ENCODE measurements at places on chromosomes 1 and 21.

DNA sequence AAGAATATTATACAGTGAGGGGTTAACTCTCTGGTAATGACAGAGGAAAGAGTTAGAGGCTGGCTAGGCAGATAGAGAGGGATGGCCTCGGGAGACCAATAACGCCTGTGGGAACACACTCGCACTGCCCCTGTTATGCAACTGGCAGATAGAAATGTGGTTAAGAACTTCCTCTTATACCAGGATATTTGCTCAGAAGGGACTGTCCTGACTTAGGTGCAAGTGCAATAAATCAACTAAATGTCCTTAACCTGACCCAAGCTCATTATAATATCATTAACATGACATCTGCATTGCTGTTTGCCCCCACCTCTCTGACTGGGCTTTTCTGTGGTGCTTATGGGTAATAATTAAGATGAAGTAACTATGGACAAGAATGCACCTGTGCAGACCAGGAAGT is 1518.0 kb downstream of the NCAM2 start:
- DNase-seq = no peak

GRCh38 chr1:43938892-43939587 is 5.4 kb downstream of the ARTN start:
- no peak for DNase-seq

DNA sequence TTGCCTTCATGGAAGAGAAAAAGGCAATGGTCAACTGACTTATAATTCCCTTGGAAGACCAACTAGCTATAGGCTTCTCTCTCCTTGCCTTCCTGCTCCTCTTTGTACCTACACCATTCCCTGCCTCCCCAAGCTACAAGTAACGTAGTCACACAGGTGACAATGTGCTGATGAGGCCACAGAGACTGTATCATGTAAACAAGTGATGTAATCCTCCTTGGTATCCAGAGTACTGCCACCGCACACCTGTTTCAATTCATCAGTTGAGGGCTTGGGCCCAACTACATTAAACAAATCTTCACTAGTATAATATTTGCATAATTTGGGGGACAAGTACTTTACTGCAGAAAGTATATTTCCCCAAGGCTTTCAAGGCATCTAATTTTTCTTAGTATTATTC is 76.4 kb upstream of the SCYL3 start:
- DNase-seq = no peak

GRCh38 chr1:219913005-219913770 is 15.2 kb downstream of the SLC30A10 start:
- DNase-seq = no peak

GRCh38 chr1:113893267-113893666 is 5.9 kb upstream of the BCL2L15 start:
- DNase-seq = no peak

- no peak for DNase-seq
Measured at GRCh38 chr1:75630998-75631397, 20.1 kb upstream of the SLC44A5 start.

DNA sequence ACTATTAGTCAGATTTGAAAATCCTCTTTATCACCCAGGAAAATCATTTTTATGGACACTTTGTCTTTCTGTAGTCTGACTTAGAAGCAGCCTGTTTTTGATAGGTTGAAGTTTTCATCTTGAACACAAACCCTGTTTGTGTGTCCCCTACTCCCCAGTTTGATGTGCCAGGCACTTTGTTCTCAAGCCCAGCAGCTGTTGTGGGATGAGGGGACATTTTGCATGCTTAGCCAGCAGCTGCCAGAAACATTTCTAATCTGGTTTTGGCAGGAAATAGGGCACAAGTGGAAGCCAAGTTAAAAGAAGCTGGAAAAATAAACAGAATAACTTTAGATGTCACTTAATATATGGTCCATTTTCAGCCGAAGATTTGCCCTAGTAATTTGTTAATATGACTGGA is 29.9 kb downstream of the ACTN2 start:
- DNase-seq = no peak

- no peak for DNase-seq
Measured at GRCh38 chr1:203324105-203325025, 19.0 kb downstream of the BTG2 start.

GRCh38 chr21:41511858-41512257 is 3.9 kb upstream of the TMPRSS2 start:
- DNase-seq = no peak

- no peak for DNase-seq
Measured at GRCh38 chr21:20661745-20662422, 336.3 kb upstream of the NCAM2 start.

- no peak for DNase-seq
Measured at GRCh38 chr1:46653405-46653958, 14.7 kb downstream of the ATPAF1 start.

GRCh38 chr1:218247339-218247738 is 37.8 kb upstream of the RRP15 start:
- DNase-seq = no peak

GRCh38 chr1:117416004-117416403 is 48.8 kb downstream of the MAN1A2 start:
- no peak for DNase-seq

GRCh38 chr1:167263819-167264464 is 43.3 kb downstream of the POU2F1 start:
- no peak for DNase-seq

DNA sequence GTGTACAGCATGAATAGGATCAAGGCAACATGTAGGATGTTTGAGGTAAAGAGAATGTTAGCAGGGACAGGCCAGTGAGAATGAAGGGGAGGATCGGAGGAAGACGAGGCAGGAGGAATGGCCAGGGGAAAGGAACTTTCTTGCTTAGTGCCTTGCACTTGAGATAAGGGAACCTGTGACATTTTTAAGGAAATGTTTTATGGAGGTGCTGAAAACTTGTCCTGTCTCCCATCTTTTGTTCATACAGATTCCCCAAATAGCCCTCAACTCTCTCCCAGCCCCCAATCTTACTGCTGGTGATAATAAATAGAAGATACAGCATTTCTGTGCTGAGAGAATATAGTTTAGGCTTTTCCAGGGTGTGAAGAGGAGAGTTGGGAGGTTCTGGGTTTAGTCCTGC is 13.6 kb downstream of the ATP8B2 start:
- no peak for DNase-seq

GRCh38 chr1:1430114-1430982 is 5.1 kb upstream of the VWA1 start:
- no peak for DNase-seq

DNA sequence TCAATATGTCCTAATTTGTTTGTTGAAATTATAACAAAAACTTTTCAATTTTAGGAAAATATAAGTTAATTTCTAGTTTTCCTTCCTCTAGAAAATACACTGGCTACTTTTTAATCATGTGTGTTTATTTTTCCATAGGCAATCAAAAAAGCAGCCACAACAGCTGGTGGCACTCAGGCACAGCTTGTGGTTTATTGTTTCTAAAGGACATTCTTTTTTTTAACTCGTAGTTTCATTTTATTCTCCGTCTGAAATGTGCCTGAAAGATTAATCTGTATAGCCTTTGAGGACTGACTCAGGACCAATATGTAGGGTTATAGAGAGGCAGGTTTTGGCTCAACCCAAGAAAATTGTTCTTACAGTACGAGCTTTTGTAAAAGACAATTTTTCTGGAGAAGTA is 20.7 kb upstream of the STX12 start:
- no peak for DNase-seq

GRCh38 chr1:9689011-9689706 is 37.6 kb downstream of the PIK3CD start:
- DNase-seq = no peak

DNA sequence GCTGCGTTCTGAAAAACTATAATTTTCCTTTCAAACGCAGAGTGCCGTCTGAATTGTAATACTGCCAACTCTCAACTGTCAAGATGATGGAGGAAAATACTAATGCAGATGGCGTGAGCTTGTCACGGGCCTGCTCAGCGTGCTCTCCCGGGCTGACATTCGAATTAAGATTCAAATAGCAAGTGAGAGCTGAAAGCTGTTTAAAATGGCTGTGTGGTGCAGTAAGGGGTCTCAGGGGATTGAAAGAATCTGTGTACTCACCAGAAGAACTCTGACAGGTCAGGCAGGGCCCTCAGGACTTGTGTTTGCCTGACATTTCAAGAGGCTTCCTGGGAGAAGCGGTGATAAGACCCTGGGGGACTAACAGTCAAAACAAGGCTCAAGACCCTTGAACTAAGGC is 33.1 kb downstream of the ZMYND12 start:
- DNase-seq = no peak

DNA sequence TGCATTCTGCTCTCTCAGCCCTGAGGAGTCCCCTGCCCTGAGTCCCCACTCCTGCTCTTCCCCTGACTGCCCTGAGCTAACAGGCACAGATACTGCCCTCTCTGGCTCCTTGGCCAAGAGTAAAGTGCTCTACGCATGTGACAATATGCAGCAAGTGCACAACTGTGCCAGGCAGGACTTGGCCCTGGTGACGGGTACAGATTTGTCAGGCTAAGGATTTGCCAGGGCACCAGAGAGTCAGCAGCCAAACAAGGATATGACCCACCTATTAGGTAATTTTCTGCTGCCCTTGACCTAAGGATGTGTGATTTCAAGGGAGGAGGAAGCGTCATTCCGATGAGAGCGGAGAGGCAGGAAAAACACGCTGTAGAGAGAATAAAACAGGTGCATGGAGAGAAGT is 339.0 kb downstream of the PTPRU start:
- DNase-seq = no peak

DNA sequence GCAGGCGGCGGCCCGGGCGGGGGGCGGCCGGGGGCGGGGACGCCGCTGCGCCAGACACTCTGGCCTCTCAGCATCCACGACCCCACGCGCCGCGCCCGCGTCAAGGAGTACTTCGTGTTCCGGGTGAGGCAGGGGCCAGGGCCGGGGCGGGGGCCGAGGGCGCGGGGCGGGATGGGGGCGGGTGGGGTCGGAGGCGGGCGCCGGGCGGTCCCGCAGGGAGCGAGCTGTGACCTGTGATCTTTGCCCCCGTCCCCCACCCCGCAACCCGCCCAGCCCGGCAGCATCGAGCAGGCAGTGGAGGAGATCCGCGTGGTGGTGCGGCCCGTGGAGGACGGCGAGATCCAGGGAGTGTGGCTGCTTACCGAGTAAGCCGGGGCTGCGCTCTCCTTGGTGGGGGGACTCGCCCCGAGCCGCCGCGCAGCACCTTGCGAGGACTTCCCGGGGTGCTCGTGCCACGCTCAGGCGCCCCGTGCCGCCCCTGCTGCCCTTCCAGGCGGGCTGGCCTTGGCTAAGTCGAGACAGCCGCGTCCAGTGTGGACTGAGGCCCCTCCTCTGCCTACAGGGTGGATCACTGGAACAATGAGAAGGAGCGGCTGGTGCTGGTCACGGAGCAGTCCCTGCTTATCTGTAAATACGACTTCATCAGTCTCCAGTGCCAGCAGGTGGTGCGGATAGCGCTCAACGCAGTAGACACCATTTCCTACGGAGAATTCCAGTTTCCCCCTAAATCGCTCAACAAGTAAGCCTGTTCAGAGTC is 514 bp downstream of the TPRG1L start:
- peak; percentile 15 for DNase-seq

DNA sequence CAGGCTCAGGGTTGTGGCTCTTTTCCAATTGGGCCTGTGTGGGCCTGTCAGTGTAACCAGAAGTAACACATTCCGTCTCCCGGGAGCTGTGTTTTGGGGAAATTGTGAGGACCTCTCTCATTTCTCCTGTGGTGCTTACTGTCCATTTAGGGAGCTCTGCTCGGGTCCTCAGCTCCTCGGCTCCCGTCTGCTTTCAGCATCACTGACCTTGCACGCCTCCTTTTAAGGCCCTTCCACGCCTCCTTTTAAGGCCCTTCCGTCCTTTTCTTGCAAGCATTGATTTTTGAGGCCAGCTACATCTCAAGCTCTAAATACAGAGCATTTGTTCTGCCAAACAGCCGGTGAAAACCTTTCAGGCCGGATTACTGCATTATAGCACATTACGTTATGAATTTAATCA is 9.7 kb downstream of the CA6 start:
- no peak for DNase-seq

GRCh38 chr1:47181095-47181954 is 8.5 kb downstream of the PDZK1IP1 start:
- no peak for DNase-seq

- DNase-seq = peak; percentile 14
Measured at GRCh38 chr1:173042806-173043205, 7.9 kb downstream of the TNFSF18 start.

DNA sequence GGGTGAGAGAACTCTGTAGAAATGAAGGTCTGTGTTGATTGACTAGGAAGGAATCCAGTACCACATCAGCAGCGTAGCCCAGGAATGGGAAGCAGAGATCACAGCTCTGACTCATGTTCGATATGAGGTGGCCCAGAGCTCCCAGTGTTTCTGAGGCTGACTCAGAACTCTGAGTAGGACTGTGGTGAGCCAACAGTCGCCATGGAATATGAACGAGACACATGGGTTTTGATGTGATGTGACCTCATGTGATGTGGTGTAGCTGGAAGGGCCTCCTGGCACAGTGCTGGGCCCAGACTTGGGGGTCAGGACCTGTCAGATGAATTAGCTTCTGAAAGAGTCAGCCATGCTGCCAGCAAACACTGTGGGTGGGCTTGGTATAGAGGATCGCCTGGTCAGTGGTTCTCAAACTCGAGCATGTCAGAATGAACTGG is 237.0 kb downstream of the MRPL39 start:
- DNase-seq = peak; percentile 80

GRCh38 chr1:183051546-183051945 is 28.3 kb downstream of the LAMC1 start:
- no peak for DNase-seq

DNA sequence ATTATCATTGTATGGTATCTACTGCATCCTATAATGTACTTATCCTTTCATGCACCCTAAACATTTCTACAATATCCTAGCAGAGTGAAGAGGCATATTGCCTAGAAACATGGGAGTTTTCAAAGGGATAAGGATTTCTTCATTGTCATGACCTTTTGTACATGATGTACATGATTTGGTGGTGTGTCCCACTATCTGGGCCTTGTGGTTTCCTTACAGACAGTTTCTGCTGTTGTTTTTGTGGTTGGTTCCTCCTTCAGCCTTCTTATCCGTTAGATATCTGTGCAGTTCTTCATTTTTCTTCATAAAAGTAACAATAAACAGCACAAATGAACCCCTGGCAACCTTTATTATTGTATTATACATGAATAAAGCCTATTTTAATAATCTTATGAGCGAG is 70.4 kb upstream of the BACH1 start:
- no peak for DNase-seq

GRCh38 chr1:10510520-10511493 is 36.1 kb downstream of the PEX14 start:
- DNase-seq = peak; percentile 60

- DNase-seq = no peak
Measured at GRCh38 chr1:177119311-177119710, 45.2 kb downstream of the ASTN1 start.

GRCh38 chr1:61427510-61427909 is 297.4 kb downstream of the TM2D1 start:
- DNase-seq = no peak

DNA sequence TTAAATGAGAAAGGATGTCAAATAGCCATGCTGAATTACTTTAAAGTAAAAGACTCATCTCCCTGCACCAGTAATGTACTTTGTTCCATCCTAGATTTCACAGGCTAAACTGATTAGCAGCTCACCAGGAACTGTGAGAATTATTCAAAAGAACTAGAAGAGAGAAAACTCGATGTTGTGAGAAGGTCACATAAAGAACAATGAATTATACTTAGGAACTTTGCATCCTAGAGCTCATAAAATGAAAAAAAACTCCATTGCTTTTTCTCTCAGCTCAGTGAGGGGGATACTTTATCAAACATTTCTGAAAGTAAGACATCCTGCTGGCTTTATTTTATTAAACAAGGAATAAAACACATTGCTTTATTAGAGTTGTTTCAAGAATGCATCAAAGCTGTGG is 278.5 kb downstream of the MRPL39 start:
- no peak for DNase-seq

All from SW 1271 (cell line).